ENCODE measurements at places on chromosomes 5 and 9.
A peak's percentile ranks its signal among the peaks of the same experiment; 100 is the strongest.

DNA sequence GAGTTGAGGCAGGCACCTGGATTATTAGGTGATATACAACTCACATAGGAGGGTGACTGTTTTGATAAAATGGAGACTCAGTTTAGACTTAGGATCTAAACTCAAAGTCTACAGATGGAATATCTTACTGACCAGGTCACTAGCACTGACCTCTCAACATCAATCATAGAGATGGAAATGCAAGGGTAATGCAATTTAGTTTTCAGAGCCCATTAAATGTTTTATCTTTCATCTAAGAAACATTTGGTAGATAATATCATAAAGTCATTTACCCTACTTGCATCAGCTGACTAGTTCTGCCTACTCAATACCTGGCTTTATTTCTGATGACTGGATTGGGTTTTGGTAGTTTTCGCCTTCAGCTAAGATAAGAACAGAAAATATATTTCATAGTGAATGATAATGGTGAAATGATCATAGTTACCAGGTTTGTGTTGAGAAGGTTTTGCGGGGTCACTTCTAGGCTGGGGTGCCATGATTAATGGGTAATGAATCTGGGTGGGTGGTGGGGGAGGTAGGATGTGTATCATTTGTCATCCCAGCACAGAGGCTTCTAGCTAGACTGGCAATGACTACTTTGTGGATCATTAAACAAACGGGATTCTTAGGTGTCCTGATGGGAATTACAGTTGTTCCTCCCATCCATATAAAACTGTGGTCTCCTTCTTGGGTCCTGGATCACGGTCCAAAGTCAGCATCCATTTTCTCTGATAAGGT, 173.4 kb downstream of the PPP2R2B start:
- DNase-seq, result no peak

DNA sequence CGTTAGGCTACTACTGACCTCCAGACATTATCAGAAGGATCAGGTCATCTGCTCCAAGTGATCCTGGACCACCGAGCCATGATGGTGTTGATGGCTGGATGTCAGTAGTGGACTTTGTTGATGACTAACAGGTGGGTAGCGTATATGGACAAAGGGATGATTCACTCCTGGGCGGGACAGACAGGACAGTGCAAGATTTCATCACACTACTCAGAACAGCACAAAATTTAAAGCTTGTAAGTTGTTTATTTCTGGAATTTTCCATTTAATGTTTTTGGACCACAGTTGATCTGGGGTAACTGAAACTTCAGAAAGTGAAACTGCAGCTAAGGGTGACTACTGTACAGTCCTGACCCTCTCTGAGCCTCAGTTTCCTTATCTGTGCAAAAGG, 12.7 kb downstream of the PDGFRB start:
- DNase-seq, result peak; percentile 55

DNA sequence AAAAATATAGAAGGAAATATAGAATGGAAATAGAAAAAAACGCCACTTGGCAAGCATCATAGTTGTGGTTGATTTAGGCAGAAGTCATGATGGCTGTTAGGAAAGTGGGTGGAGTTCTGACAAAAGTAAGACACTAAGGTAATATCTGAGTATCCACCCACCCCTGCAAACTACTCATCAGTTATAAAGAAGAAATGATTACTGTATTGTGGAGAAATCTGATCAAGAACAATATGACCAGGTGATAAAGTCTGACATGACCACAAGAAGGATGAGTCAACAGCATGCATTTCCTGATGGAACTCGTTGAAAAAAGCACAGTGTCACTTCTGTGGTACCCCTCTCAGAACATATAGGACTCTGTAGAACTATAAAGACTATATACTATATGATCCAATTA, 343.4 kb upstream of the PAPPA start:
- DNase-seq, result no peak

DNA sequence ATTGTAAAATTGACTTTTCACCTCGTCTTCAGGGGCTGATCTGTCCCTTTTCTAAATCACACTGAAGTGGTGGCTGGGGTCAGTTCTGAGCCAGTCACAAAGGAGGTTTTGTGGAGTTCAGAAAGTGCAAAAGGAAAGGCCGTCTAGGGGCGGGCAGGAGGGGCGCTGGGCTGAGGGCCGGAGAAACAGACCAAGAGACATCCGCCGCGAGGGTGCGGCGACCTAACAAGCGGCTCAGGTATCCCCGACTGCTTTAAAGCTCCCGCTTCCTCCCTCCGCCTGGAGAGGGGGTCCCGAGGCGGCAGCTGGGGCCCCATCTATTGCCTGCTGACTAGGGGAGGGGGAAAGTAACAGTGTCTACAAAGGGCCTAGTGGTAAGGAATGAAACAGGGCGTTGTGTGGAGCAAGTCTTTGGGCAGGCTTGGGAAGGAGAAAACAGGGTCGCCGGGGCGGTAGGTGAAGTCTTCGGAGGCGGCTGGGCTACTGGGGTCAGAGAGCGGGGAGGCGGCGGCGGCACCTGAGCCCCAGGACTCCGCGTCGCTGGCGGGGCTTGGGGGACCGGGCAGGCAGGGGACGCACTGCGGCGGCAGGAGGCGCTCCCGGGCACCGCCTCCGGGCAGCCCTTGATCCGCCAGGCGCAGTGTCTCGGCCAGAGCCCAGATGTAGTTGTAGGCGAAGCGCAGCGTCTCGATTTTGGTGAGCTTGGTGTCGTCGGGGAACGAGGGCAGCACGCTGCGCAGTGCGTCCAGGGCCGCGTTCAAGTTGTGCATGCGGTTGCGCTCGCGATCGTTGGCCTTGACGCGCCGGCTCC, 950 bp downstream of the NEUROG1 start:
- no peak for DNase-seq

GRCh38 chr5:68456756-68457217, 241.2 kb downstream of the PIK3R1 start:
- DNase-seq, result peak; percentile 60

- DNase-seq, result no peak
Observed at GRCh38 chr5:172775326-172776234, 4.6 kb upstream of the DUSP1 start.

GRCh38 chr9:133858771-133859170, 120.6 kb upstream of the SARDH start:
- DNase-seq, result no peak

- no peak for DNase-seq
Observed at GRCh38 chr9:104027295-104027694, 66.8 kb upstream of the SMC2 start.

- no peak for DNase-seq
Observed at GRCh38 chr9:105233873-105234272, 10.6 kb upstream of the SLC44A1 start.

- DNase-seq, result no peak
Observed at GRCh38 chr5:90301248-90301647, 108.3 kb downstream of the CETN3 start.

DNA sequence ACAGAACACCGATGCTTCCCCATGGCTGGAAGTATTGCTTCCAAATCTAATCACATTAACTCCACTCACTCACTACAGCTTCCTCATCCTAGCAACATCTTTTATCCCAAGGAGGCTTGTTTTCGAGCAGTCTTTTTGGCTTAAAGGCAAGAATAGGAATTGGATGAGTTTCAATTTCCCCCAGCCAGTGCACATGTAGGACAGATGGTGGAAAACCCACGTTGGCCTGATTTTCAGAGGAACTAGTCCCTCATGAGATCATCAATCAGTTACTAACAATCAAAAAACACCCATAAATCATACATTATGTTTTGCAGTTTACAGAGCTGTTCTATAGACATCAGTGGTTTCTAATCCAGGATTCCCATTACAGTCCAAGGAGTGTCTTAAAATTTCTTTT, 48.5 kb upstream of the AGXT2 start:
- DNase-seq, result no peak

- DNase-seq, result no peak
Observed at GRCh38 chr9:104776797-104777196, 12.9 kb downstream of the NIPSNAP3B start.

- no peak for DNase-seq
Observed at GRCh38 chr5:68248896-68249295, 33.3 kb downstream of the PIK3R1 start.

GRCh38 chr9:76136986-76137385, 246.5 kb downstream of the PCSK5 start:
- peak; percentile 44 for DNase-seq

DNA sequence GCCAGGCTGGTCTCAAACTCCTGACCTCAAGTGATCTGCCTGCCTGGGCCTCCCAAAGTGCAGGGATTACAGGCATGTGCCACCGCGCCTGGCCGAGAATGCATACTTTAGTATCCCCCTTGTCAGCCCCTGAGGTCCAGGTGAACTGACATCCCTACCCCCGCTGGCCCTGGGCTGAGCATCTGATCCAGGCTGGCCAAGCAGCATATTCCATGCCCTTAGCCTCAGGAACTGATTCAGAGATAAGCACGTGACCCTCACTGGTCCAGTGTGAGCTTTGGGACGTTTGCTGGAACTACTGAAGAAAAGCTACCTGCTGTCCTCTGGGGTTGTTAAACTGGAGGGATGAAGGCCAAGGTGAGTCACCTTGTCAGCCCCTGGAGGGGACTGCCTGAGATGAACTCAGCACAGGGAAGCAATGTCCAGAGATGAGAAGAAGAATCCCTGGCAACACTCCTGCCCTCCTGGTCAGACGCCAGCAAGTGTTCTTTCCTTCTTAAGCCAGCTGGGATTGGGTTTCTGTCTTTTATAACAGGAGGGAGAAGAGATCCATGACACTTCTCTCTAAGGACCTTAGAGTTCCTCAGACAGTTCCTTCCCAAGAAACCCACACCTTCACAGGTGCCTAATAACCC, 59.1 kb upstream of the FBXW11 start:
- DNase-seq, result no peak

DNA sequence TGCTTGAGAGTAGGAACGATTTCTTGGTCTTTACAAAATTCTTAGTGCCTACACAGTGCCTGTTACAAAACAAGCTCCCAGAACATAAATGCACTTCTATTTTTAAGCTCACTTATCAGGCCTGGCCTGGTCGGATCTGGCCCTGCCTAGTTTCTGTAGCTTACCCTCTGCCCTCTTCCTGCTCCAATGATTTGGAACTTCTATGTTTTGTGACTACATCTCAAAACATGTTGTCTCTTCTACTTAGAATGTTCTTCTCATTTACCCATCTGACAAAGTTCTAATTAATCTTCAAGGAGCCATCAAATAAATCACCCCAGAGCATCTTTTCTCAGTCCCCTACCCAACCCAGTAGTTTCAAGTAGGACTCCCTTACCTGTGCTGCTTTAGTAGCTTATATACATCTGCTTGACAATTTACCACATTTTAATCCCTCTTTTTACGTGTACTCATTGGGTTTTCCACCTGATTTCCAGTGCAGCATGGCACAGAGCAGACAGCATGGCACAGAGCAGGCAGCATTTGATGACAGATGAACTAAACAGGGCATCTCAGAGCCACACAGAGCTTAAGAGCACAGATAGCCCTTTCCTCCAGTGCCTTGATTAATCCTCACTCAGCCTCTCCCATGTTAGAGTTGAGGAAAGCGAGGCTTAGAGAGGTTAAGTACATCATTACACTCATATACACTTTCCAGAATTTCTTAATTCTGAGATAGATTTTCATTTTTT, 171.9 kb downstream of the MAPKAP1 start:
- no peak for DNase-seq

- DNase-seq, result no peak
Observed at GRCh38 chr5:168364151-168364661, 72.8 kb downstream of the WWC1 start.

- no peak for DNase-seq
Observed at GRCh38 chr5:55347786-55348185, 40.0 kb downstream of the MTREX start.

DNA sequence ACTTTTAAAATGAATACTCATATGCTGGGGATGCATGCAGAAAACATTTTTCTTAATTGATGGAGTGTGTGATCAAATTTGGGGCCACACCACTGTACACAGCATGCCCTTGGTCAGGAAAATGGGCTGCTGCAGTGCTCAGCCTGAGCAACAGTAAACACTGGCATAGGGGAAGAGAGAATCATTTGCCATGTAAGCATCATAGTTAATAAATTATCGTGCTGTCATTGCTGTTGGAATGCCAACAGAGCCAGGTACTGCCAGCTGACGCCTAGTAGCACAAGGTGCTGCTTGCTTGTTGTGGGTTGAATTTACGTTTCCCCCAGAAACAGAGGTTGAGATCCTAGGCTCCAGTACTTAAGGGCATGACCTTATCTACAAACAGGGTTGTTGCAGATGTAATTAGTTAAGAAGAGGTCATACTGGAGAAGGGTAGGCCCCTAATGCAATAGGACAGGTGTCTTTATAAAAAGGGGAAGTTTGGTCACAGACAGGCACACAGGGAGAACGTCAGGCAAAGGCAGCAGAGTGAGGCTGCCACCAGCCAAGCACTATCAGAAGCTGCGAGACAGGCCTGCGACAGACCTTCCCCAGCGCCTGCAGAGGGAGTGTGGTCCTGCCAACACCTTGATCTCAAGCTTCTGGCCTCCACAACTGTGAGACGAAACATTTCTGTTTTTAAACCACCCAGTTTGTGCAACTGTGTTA, 25.3 kb downstream of the DAP start:
- DNase-seq, result no peak

- DNase-seq, result no peak
Observed at GRCh38 chr9:123421801-123422455, 65.9 kb downstream of the CRB2 start.

- DNase-seq, result no peak
Observed at GRCh38 chr9:105146677-105147076, 97.8 kb upstream of the SLC44A1 start.

DNA sequence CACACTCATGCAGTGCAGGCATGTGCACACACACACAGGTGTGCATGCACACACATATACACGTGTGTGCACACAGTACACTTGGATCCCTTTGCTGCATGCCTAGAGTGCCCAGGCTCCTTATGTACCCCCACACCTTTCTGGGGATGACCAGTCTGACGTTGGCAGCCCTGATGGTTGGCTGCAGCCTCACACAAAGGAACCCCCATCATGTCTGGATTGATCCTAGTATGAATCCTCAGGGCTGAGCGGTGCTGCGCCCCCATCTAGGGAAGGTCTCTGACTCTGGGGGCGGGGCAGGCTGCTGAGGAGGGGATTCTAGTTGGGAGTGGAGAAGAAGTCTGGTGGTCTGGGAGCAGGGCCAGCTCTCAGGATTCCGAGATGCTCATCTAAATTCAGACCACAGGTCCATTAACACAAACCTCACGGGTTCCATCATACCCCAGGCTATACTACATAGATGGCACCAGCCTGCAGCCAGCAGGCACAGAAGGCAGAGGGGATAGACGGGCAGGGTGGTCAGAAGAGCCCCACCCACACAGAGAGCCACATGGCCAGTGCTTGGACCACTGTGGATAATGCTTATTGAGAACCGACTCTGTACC, 50.5 kb upstream of the OLFM1 start:
- DNase-seq, result no peak

- DNase-seq, result no peak
Observed at GRCh38 chr9:123005964-123006363, 27.5 kb upstream of the GPR21 start.

DNA sequence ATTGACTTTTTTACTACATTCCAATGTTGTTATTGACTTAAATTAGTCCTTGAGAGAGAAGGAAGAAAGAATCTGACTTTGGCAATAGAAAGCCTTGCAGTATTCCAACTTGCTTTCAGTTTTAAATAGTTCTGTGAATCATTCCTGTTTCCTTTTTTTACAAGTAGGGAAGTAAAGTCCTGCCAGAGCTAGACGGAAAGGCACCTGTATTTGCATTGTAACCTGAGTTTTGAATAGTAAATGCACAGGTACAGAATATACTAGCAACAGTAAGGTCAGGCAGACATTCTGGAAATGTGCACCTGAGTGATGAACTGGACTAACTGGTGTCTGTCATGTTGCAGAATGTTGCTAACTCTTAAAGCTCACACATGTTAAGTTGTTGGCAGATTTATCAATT, 100.9 kb downstream of the PRKACG start:
- DNase-seq, result no peak

- DNase-seq, result no peak
Observed at GRCh38 chr5:4802044-4802443, 338.1 kb upstream of the ADAMTS16 start.

Measured in LoVo (cell line).